ENCODE measurements at places on chromosomes 1 and 21. TPM values are rescaled to one million over a fixed set of nuclear protein-coding genes. Genes with fewer than 3 reads are reported as not detected.

DNA sequence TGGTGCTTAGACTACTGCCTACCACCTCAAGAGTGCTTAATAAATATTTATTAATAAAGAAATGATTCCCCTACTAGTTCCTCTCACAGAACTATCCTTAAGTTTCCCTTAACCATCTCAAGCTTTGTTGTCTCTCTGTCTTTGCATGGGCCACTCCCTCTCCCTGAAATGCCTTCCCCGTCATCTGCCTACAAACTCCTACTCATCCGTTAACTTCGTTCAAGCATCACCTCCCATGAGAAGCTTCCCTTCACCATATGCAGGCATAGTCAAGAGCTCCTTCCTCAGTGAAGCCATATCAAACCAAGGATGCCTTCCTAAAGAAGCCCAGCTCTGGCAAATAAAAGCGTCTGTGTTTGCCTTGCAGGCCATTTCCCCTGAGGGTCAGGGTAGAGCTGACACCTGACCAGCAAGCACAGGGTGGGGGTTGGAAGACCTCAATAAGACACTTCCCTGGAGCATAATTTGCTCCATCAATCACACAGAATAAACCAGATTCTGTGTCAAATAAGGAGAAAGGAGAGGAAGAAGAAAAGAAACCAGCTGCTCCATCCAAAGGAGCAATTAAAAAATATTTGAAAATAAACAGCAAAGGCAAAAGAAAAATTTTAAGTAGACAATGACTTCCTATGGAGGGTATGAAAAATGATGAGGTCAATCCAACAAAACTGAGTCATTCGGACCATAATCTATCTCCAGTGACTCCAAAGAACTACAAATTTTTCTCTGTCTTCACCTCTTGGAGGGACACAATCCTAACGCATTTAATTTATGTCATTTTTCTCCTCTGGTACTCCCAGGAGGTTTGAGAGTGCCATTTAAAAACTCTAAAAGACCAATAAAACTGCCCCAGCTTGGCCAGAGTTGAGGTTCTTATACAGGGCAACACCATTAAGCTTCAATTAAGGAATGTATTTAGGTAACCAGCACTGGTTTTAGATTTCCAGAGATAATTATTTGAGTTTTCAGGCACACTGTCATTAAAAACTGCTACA, 303.6 kb downstream of the KCNH1 start:
- DNase-seq: no peak

Gene AMY1B
- not detected for polyA plus RNA-seq

Gene C1orf146
- polyA plus RNA-seq: not detected

Gene TNFSF4
- polyA plus RNA-seq: 25.9 TPM

All from SK-N-SH (cell line).